ENCODE measurements at places on chromosomes 1 and 21.

GRCh38 chr1:202812176-202813026, 1.6 kb downstream of the PCAT6 start:
- no peak for DNase-seq

DNA sequence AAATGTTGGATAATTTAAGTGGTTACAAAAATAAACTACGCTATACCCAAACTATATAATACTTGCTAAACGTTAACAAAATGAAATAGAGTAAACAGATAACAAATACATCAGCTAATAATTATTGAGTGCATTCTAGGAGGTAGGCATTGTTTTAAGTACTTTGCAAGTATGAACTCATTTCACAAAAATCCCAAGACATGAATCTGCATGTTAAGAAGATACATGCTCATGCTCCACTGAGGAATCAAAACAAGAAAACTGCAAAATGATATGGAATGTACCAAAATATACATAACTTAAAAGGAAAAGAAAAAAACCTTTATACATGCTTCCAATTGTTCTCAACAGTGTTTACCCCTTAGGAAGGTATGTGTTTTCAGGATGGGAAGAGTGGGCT, 2.5 kb downstream of the FRRS1 start:
- DNase-seq = no peak

- no peak for DNase-seq
These were observed 16.9 kb upstream of the MCL1 start for GRCh38 chr1:150596095-150596892.

DNA sequence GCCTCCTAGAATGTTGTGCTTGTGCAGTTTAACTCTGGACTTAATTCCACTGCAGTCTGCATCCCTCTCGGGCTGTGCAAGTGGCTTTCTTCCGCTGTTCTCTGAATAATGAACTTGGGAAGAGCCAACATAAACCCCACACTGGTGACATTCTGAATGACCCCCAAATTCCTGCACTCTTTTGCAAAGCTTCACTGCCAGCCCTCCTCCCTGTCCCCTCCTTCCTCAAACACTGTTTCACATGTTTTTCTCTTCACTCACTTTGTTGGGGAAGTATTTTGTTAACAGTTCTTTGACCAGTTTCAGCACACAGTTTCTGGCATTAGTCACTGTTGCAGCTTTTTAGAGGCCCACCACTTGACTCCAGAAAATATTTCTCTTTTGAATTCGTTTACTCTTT, 39.7 kb downstream of the GNG12 start:
- DNase-seq = peak; percentile 54

GRCh38 chr1:223712850-223713474, 623 bp downstream of the CAPN2 start:
- no peak for DNase-seq

- no peak for DNase-seq
These were observed at the start of gene IRF2BP2 for GRCh38 chr1:234610061-234610665. Gene IRF2BP2 (minus strand): TSS chr1:234610178. CDS start chr1:234609494, 684 bp downstream.

GRCh38 chr1:101833312-101833711, 163.4 kb downstream of the OLFM3 start:
- no peak for DNase-seq

DNA sequence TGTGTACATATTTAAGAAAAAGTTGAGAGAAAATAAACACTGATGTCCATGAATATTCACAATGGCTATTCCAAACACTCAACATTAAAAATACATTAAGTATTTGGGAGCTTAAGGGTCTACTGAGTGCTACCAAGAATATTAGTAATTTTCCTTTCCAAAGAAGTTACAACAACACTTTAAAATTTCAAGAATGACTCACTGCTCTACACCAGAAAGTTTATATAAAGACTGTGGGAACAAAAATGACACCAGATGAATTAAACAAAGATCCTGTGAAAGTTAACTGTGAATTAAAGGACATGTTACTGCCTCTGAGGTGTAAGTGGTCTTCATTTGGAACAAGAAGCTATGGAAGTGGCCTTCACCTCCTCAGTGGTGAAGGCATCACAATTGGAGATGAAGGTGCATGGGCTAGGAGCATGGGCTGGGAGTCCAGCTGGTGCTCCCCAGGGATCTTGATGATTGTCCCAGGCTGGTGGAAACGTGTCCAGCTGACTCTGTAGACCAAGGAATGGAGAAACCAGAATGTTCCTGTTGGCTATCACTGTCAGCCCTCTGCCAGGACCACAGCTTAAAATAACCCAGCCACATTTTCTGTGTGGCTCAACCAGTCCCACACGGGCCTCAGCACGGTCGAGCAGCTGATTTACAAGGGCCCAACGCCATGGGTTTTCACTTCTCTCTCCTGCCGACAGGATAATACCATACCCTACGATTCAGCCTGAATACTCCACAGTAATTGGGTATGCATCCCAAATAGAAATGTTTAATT, 28.8 kb downstream of the TAF5L start:
- peak; percentile 70 for DNase-seq

GRCh38 chr1:1361982-1362423, 3.6 kb upstream of the MXRA8 start:
- peak; percentile 71 for DNase-seq

GRCh38 chr1:174726167-174726879, 273.4 kb upstream of the CACYBP start:
- DNase-seq = no peak

DNA sequence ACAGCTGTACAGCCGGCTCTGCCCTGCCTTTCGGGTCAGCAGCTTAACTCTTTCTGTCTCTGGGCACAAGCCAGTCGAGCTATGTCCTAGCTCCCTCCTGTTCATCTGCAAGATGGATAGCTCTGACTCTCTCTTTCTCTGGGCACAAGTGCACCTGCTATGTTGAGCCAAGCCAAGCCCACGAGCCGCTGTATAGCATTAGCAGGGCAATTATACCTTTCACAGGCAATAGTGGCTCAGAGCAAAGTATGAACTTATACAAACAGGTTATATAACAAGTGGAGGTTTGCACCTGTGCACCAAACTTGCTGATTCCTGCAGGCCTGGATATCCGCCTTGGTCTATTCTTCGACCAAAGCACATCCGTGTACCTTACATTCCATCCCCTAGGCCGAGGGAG, 33.0 kb upstream of the CR2 start:
- DNase-seq = no peak

GRCh38 chr1:94646141-94646643, 104.6 kb upstream of the F3 start:
- peak; percentile 95 for DNase-seq

DNA sequence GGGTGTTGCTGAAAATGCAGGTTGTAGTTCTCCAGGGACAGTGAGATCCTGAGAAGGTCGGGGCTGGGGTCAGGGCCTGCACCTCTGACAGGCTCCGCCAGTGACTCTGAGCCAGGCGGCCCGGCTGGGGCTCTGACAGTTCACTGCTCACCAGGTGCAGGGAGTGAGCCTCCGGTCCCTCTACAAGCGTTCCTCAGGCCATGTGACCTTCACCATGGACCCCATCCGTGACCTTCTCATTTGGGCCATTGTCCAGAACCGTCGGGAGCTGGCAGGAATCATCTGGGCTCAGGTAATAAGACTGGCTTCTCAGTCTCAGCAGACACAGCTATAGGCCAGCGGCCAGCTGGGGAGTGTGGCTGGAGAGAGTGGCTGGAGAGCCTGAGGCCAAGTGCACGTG, 41.8 kb downstream of the TRPM2 start:
- no peak for DNase-seq

DNA sequence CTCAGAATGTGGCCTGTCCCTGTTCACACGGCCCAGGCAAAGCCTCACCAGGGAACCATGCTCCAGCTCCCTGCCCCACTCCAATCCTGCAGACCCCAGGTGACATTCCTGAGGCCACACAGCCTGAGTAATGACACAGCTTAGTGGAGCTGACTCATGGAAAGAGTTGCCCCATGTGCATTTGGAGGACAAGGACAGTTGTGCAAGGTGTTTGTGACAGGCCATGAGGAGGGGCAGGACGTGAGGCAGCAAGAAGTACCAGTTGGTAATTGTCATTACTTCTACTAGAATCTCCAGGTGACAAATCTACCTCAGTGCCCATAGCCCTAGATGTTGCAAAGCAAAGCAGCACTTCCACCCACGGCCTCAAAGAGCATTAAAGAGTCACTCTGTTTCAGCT, 15.2 kb downstream of the PRR9 start:
- no peak for DNase-seq

GRCh38 chr21:19992540-19992939, 1005.7 kb upstream of the NCAM2 start:
- DNase-seq = no peak

- DNase-seq = peak; percentile 67
These were observed 5.1 kb downstream of the PEF1 start for GRCh38 chr1:31639543-31639942.

DNA sequence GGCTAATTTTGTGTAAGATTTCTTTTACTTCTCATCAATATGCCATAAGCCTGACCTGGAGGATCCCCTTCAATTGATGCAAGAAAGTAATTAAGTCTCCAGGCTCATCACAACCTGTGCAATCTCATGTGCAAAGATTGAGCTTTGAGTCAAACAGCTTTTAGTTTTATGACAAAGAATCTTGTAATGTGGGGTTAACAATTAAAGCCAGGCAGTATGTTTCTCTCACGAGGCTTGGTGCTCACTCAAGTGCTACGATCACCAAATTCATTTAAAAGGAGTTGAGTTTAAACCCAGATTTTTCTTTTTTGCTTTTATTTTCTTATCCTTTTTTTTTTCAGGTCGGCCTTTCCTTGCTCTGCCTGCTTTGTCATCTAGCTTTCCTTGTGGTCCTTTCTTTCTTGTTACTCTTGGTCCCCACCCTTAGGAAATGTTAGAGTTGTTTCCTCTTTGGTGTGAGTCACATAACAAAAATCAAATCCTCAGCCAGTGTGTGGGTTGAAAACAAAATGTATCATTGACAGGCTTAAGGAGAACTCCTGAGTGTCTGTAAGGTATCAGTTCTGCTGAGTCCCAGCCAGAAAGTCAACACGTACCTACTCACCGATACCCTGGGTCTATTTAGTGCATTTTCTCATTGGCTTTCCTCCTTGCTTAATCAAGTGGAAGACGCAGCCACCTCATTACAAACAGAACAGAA, 1037.2 kb downstream of the ADGRL2 start:
- no peak for DNase-seq

DNA sequence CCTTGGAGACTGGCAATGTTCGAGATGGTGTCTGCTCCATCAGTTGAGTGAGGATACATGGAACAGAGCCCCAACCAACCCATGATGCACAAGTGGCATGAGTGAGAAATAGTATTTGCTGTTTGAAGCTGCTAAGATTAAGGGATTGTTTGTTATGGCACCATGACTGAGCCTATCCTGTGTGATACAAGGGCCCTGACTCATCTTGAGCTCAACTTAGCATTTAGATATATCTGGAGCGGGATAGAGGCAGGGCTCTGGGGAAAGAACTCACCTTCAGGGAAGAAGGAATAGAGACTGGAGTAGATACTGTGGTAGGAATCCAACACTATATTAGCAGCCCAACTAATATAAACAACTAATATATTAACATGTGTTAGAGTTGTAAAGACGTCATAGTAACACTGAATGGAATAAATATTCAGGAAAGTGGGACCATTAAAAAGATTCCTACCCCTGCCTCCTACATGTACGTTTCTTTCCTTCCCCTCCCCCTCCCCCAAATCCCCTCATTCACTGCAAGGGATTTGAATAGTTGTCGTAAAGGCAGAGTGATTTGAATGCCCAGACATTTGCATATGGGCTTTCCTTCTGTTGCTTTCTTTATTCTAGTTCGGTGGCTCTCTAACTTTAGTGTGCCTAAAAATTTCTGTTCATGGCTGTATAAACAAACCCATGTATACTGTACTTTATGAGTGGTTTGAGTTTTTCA, 106.6 kb upstream of the POU3F1 start:
- no peak for DNase-seq

GRCh38 chr1:95084317-95085176, 11.8 kb upstream of the ALG14 start:
- DNase-seq = no peak

DNA sequence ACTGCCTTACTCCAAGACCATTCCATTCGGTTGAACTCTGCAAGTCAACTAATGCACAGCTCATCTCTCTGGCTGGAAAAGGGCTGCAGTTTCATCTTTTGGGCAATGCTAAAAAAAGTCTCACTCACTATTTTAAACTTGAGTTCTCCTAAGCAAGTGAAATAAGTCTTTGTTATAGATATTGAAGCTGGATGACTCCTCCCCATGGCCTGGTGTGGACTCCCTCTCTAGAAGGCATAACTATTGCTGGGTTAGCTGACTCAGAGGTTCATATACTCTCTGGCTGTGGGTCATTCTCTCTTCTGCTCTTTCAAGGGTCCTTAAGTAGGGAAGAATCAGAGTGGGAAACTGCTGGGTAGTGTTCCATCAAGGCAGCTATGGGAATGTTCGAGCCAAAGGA, 88.0 kb downstream of the XCL2 start:
- no peak for DNase-seq

- no peak for DNase-seq
These were observed 14.4 kb downstream of the MYOC start for GRCh38 chr1:171637928-171638576.

- no peak for DNase-seq
These were observed 12.8 kb upstream of the MRPL9 start for GRCh38 chr1:151775894-151776664.

- no peak for DNase-seq
These were observed 13.1 kb downstream of the SLC26A9 start for GRCh38 chr1:205930195-205930577.

DNA sequence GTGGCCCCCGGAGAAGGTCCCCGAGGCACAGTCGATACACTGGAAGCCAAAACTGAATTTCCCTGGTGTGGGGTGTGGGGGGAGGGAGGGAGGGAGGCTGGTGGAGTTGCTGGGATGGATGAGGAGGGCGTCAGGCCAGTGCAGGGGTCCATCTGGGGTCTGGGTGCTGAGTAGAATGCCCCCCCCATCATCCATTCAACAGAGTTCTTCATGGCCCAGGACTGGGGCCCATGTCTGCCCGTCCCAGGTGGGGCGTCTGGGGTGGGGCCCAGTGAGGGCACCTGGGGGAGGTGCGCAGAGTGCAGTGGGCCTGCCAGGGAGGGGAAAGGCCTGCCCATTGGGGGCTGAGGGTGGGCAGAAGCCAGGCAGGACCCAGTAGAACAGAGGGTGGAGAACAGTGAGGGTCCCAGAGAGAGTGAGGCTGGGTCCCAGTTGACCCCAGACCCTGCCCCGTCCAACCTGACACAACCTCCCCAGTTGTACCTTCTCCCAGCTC, 1.9 kb downstream of the TNFRSF18 start:
- DNase-seq = no peak

GRCh38 chr1:229217716-229218115, 53.2 kb upstream of the RAB4A start:
- DNase-seq = no peak

DNA sequence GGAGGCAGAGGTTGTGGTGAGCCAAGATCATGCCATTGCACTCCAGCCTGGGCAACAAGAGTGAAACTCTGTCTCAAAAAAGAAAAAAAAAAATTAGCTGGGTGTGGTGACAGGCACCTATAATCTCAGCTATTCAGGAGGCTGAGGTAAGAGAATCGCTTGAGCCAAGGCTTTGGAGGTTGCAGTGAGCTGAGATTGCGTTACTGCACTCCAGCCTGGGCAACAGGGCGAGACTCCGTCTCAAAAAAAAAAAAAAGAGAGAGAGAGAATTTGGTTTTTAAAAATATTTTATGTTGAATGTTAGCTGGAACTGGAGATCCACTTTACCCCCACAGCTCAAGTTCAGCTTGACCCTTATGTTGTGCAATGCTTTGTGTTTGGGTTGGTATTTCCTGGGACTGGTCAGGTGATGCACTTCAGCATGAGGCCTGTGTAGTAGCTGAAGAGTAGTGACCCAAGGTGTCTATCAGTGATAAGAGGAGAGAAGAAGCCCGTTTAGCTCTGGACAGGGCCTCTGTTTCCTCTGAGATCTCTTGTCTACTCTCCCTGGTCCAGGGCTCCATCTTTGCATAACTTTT, 36.8 kb upstream of the MACF1 start:
- DNase-seq = no peak

- no peak for DNase-seq
These were observed 28.2 kb upstream of the KHDRBS1 start for GRCh38 chr1:31985430-31985829.
